Activated T-cell treated with anti-CD3 and anti-CD28 coated beads, Interleukin-2, amount 50 U/mL, for 24 hours (primary cell): ENCODE measurements at places on chromosomes 2 and 18.

GRCh38 chr18:12604445-12605007 lies 53.4 kb downstream of the SPIRE1 start:
- DNase-seq = no peak
- H3K27ac ChIP-seq = no peak overlapping the region
- no peak overlapping the region for H3K4me3 ChIP-seq
- no peaks in the 10 kb centered on the region for H3K36me3 ChIP-seq

DNA sequence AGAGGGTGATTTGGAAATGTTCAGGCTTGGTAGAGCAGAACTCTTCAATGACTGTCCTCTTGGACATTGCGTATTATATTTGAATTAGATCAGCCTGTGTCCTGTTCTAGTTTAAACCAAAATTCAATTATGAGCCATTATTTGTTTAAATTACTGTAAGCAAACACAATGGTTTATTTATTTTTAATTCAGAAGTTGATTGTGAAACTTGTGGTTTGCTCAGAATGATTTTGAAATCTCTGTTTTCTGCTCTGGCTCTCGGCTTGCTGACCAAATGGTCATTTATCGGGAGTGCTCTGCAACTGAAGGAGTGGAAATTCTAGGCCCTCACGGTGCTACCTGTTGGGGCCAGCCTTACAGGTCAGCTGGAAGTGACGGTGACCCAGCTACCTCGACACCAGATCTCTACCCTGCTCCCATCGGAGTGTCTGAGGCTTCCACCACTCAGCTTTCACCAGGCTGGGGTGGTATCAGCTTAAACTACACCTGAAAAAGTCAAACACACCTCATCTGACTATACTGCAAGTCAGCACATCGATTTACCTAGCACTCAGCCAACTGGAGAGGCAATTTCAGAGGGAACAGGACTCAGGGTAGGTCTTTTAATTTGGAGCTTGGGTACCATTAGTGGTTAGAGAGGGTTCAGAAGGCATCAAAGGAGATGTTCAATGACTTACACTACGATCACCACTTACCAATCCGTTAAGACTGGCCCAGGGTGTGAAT lies 36.8 kb upstream of the GPD2 start:
- no peaks in the 10 kb centered on the region for H3K36me3 ChIP-seq
- no peaks in the 10 kb centered on the region for H3K27me3 ChIP-seq
- peak overlapping the region; percentile 93 for H3K27ac ChIP-seq
- H3K4me1 ChIP-seq = peaks cover 36% of the 10 kb centered on the region
- no peak for DNase-seq

GRCh38 chr2:58957188-58957840 lies 716.2 kb upstream of the FANCL start:
- H3K4me1 ChIP-seq = no peaks in the 10 kb centered on the region
- H3K4me3 ChIP-seq = no peak overlapping the region
- H3K36me3 ChIP-seq = no peaks in the 10 kb centered on the region
- DNase-seq = no peak
- H3K27me3 ChIP-seq = no peaks in the 10 kb centered on the region

DNA sequence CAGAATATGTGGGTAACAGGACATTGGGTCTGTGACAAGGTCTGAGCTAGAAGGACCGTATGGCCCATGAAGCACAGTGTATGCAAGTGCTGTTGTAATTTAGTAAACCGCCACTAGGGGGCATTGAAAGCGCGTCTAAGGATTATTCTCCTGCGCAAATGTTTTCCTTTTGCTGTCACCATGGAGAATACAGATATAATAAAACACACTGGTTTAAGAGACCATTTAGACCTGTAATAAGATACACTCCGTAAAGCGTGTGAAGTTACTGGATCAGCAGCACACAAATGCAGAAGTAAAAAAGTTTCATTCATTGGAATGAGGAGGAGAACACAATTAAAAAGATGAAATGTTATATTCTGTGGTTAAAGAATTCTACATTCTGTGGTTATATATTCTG lies 272.4 kb downstream of the AGAP1 start:
- H3K4me3 ChIP-seq = no peak overlapping the region
- peaks cover 14% of the 10 kb centered on the region for H3K27me3 ChIP-seq
- no peaks in the 10 kb centered on the region for H3K36me3 ChIP-seq
- DNase-seq = no peak
- no peak overlapping the region for H3K27ac ChIP-seq

- peaks cover 22% of the 10 kb centered on the region for H3K4me1 ChIP-seq
- no peak overlapping the region for H3K27ac ChIP-seq
- no peak for DNase-seq
These were observed 2.5 kb upstream of the HS6ST1 start for GRCh38 chr2:128320906-128321771.

GRCh38 chr2:160721089-160722040 lies 227.8 kb upstream of the RBMS1 start:
- H3K27me3 ChIP-seq = peaks cover 3% of the 10 kb centered on the region
- no peak for DNase-seq
- H3K36me3 ChIP-seq = no peaks in the 10 kb centered on the region
- H3K4me3 ChIP-seq = no peak overlapping the region

DNA sequence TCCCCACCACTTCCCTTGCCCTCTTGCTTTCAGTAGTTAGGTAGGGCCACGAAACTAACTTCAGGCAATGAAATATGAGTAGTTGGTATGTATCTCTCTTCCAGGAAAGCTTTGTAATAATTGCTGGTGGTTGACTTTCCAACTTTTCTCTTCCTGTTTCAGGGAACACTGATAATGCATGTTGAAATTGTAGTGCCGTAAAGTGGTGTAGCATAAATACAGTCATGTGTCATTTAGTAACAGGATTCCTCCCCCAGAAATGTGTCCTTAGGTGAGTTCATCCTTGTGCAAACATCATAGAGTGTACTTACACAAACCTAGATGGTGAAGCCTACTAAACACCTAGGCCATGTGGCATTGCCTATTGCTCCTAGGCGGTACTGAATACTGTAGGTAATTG lies 429.2 kb downstream of the PID1 start:
- H3K36me3 ChIP-seq = no peaks in the 10 kb centered on the region
- H3K27me3 ChIP-seq = no peaks in the 10 kb centered on the region
- no peaks in the 10 kb centered on the region for H3K4me1 ChIP-seq
- no peak for DNase-seq

- no peak for DNase-seq
- H3K27me3 ChIP-seq = peaks cover 30% of the 10 kb centered on the region
- no peaks in the 10 kb centered on the region for H3K4me1 ChIP-seq
These were observed 305.5 kb upstream of the HDAC4 start for GRCh38 chr2:239706367-239706766.

GRCh38 chr2:216016581-216016980 lies 3.2 kb upstream of the MREG start:
- peaks cover 59% of the 10 kb centered on the region for H3K4me1 ChIP-seq
- no peaks in the 10 kb centered on the region for H3K27me3 ChIP-seq
- H3K27ac ChIP-seq = peak overlapping the region; percentile 86
- H3K36me3 ChIP-seq = peaks cover 5% of the 10 kb centered on the region
- H3K4me3 ChIP-seq = no peak overlapping the region

GRCh38 chr18:63897072-63897471 lies 9.6 kb downstream of the SERPINB2 start:
- no peak for DNase-seq
- peaks cover 21% of the 10 kb centered on the region for H3K27me3 ChIP-seq
- no peak overlapping the region for H3K27ac ChIP-seq

GRCh38 chr2:23456881-23457760 lies 72.1 kb downstream of the KLHL29 start:
- no peaks in the 10 kb centered on the region for H3K36me3 ChIP-seq
- peaks cover 16% of the 10 kb centered on the region for H3K27me3 ChIP-seq
- no peak overlapping the region for H3K27ac ChIP-seq
- H3K4me1 ChIP-seq = peaks cover 30% of the 10 kb centered on the region
- H3K4me3 ChIP-seq = no peak overlapping the region

- peaks cover 12% of the 10 kb centered on the region for H3K36me3 ChIP-seq
- no peak overlapping the region for H3K27ac ChIP-seq
- no peak overlapping the region for H3K4me3 ChIP-seq
- H3K27me3 ChIP-seq = no peaks in the 10 kb centered on the region
These were observed 213.1 kb downstream of the EXOC6B start for GRCh38 chr2:72612614-72613160.

GRCh38 chr2:176677746-176678265 lies 408.6 kb downstream of the MTX2 start:
- peaks cover 17% of the 10 kb centered on the region for H3K27me3 ChIP-seq
- no peak overlapping the region for H3K4me3 ChIP-seq
- no peaks in the 10 kb centered on the region for H3K36me3 ChIP-seq
- no peaks in the 10 kb centered on the region for H3K4me1 ChIP-seq
- DNase-seq = no peak

DNA sequence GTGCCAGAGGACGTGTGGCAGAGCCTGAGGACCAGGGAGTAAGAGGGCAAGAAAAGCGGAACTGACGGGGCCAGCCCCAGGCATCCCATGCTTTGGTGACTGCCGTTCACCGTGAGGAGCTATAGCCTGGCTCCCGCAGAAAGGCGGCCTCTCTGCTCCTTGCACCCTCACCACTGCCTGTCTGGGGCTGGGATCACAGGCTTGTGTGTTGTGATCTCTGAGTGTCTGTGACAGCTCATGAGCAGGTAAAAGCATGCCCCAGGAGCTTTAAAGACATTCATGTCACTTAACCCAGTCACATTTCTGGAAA lies 266.8 kb upstream of the RAB6C start:
- H3K27me3 ChIP-seq = no peaks in the 10 kb centered on the region
- DNase-seq = no peak
- no peaks in the 10 kb centered on the region for H3K36me3 ChIP-seq
- no peak overlapping the region for H3K27ac ChIP-seq

GRCh38 chr2:191051825-191052778 lies 38.1 kb upstream of the STAT1 start:
- H3K27ac ChIP-seq = no peak overlapping the region
- no peaks in the 10 kb centered on the region for H3K27me3 ChIP-seq
- peaks cover 29% of the 10 kb centered on the region for H3K36me3 ChIP-seq

DNA sequence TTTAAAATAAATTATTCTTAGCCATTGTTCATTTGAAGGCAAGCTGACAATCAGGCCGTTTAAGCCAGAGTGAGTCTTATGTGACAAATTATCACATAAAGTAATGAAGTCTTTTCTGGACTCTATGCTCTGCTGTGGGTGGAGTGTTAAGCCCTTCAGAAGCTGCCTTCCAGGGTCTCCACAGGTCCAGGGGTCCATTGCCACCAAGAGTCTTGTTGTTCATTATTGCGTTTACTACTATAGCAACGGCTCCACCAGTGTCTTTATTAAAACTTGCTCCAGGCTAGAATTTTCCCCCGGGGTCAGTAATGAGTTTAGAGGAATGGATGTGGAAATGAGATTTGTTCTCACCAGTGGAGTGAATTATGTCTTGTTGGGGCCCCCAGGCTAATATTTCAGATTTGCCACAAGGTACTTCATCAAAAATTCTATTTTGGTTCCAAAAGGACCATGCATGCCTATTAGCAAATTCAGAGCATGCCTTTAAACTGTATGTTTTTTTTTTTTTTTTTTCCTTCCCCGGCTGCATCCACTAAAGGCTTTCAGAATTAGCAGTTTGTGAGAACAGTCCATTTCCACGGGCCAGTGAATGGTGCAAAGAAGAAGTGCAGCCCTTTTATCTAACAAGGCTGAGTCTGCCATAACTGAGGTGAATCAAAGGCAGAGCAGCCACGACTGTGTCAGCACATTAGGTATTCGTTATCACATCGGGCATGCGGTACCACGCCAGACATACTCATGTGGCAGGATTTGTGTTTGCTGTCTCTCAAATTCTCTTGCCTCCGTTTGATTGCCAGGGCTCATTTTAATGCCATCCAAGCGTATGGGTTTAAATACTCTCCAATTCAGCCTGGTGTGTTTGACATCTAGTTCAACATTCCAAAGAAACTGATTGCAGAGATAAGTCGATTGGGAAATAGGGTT lies 26.2 kb upstream of the LRRTM1 start:
- no peak overlapping the region for H3K27ac ChIP-seq
- no peak overlapping the region for H3K4me3 ChIP-seq
- no peaks in the 10 kb centered on the region for H3K36me3 ChIP-seq

DNA sequence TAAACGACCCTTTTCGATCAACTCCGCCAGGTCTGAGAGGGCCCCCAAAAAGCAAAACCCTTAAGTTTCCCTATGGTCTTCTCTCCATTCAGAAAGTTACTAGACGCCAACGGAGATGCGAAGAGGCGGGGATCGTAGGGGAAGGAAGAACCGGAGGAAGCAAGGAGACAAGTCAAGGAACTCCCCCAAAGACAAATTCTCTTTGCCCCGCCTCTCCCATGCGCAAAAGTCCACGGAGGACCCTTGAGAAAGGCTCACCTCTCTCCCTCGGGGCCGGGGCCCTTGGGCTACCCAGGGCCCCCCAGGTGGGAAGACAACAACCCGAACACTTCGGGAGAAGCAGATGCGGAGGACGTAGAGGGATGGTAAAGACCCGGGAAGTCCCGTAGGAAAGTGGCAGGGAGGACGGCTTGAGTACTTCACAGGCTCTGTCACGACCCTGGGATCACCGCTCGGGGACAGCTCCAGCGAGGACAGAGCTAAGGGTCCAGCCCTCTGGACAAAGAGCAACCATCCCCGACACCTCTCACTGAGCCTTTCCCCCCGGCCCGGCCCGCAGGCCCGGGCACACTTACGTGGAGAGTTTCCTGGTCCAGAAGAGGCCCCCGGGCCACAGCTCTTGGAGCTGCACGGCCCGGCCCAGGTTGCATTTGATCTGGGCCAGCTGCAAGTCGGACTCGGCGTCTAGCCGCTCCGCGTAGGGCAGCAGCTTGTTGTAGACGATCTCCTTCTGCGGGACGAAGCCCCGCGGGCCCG lies 647 bp downstream of the PSME4 start:
- no peaks in the 10 kb centered on the region for H3K27me3 ChIP-seq
- peak overlapping the region; percentile 91 for H3K27ac ChIP-seq
- DNase-seq = peak; percentile 58
- H3K36me3 ChIP-seq = peaks cover 21% of the 10 kb centered on the region
- H3K4me3 ChIP-seq = peak overlapping the region; percentile 89

DNA sequence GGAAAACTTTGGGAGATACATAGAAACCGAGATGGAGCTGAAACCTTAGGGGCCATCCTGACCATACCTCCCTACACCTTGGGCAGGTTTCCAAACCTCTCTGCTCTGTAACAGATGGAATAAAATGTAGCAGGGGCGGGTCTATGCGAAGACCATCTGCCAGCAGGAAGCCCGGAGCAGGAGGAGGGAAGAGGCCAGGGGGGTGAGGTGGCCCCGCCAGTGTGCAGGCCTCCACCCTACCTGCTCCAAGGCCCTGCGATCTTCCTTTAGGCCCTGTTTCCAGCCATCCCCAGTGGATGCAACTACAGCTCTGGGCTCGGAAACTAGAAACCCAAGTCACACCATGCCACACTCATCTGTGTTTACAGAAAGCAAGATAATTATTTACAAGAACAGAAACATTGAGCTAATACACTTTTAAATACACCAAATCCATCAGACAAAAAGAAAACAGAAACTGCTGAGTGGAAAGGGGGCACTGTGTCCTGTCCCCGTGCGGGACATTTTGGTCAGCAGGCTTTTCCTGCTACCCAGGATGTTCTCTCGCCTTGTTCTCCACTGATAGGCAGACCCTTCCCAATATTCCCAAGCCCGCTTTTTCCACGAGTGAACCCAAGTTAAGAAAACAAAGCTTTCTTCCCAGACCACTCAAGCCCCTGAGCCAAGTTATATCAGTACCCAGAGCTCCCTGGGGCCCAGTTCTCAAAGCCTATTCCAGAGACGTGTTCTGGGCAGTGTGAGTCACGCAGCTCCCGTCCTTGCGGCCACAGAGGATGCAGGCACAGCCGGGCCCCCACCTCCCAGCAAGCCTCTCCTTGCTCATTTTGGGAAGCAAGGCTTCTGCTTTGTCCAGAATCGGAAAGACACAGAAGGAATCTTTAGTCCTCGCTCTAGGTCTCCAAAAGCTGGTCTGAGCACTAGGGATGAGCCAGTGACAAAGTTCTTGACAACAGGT lies 17.3 kb downstream of the CIB4 start:
- no peak overlapping the region for H3K27ac ChIP-seq
- H3K36me3 ChIP-seq = no peaks in the 10 kb centered on the region
- no peak for DNase-seq
- no peak overlapping the region for H3K4me3 ChIP-seq
- H3K4me1 ChIP-seq = peaks cover 2% of the 10 kb centered on the region
